Mesothelial cell of epicardium (in vitro differentiated cells): ENCODE measurements at places on chromosomes 3 and 15. TPM values are rescaled to one million over a fixed set of nuclear protein-coding genes. Genes with fewer than 3 reads are reported as not detected.

- H3K27ac ChIP-seq = peak overlapping the region; percentile 15
- H3K36me3 ChIP-seq = no peaks in the 10 kb centered on the region
- peaks cover 3% of the 10 kb centered on the region for H3K27me3 ChIP-seq
- no peak overlapping the region for H3K4me3 ChIP-seq
- peaks cover 2% of the 10 kb centered on the region for H3K4me1 ChIP-seq
These were observed 46.4 kb downstream of the C2CD4B start for GRCh38 chr15:62118520-62119226.

The P2RY14 gene
- total RNA-seq = 0.11 TPM in 1 of 3 replicates, not detected in the others

DNA sequence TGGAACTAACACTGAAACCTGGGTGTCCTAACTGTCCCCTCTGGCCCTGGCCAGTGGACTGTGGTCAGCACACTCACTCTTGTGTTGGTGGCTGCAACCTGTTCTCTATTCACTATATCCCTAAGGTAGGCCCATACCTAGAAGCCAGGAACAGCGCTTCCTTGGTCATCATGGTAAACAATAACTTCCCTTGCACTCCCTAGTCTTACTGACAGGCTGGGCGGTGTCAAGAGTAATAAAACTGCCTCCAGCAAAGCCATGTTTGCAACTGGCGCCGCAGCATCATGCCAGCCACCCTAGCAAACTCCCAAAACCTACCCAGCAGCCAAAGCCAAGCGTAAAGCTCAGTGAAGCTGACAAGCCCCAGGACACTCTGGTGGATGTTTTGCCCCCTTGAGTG, 63.1 kb upstream of the TSEN2 start:
- H3K4me3 ChIP-seq = no peak overlapping the region
- H3K27ac ChIP-seq = no peak overlapping the region
- peaks cover 65% of the 10 kb centered on the region for H3K4me1 ChIP-seq

DNA sequence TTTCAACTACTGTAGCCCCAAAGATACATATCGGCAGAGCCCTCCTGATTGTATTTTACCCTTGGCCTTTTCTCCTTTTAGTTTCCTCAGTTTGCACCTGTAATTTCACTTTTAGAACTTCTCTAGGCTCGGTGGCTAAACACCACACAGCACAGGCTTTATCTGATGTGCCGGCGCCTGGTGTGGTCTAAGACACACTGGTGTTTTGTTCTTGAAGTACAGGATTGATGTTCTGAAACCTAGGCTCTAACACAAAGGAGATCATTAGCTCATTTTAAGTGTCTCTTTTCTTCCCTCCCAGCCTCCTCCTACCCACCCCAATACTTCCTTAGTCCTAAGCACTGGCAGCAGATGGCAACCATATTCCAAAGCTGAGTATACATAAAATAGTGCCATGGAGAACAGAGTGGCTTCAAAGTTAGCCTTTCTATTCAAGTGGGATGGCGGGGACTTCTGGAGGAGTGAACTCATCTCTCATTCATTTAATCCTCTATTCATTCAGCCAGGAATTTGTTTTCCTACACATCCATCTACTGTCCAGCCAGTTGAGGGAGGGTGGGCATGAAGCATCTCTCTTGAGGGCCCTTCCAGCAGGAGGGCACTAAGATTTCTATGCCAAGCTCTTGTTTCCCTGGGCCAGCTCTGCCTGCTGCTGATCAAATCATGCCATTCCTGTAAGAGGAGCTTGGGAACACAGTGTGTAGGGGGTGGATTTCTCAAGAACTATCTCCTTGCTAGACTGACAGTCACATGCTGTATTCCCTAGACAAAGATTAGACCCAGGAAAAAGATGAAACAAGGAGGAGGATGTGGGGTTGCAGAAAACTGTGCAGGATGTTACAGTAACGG, 71.2 kb downstream of the TIGIT start:
- no peak overlapping the region for H3K4me3 ChIP-seq
- DNase-seq = no peak
- no peaks in the 10 kb centered on the region for H3K36me3 ChIP-seq
- no peaks in the 10 kb centered on the region for H3K27me3 ChIP-seq
- H3K4me1 ChIP-seq = peaks cover 9% of the 10 kb centered on the region

The BNIP2 gene
- total RNA-seq = 61.3 to 69.6 TPM (median 63.2 TPM) in 3 replicates
